ENCODE measurements at places on chromosomes 3 and 15.

GRCh38 chr3:186953011-186953487 is 22.7 kb downstream of the ST6GAL1 start:
- peak; percentile 16 for DNase-seq

- DNase-seq = no peak
Observed at GRCh38 chr3:73010158-73010557, 13.5 kb downstream of the PPP4R2 start.

DNA sequence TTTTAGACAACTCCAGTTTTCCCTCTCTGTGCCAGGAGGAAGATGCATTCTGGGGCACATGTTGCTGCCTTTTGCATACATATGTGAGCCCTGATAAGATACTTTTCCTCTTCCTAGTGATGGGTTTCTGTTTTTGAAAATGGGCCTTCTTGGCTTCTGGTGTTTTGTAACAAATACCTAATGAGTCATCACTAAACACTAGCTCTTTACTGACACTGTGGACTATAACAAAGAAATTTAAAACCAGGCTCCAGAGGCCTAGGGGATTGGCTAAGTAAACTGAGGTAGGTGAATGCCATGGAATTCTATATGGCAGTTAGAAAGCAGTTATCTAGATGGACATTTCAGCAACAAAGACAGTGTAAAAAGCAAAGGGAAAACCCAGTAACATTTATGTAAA is 93.4 kb upstream of the NR2E3 start:
- no peak for DNase-seq

- DNase-seq = no peak
Observed at GRCh38 chr3:108555966-108556581, 33.2 kb downstream of the CIP2A start.

- DNase-seq = no peak
Observed at GRCh38 chr3:72414481-72415016, 433.7 kb downstream of the SHQ1 start.

DNA sequence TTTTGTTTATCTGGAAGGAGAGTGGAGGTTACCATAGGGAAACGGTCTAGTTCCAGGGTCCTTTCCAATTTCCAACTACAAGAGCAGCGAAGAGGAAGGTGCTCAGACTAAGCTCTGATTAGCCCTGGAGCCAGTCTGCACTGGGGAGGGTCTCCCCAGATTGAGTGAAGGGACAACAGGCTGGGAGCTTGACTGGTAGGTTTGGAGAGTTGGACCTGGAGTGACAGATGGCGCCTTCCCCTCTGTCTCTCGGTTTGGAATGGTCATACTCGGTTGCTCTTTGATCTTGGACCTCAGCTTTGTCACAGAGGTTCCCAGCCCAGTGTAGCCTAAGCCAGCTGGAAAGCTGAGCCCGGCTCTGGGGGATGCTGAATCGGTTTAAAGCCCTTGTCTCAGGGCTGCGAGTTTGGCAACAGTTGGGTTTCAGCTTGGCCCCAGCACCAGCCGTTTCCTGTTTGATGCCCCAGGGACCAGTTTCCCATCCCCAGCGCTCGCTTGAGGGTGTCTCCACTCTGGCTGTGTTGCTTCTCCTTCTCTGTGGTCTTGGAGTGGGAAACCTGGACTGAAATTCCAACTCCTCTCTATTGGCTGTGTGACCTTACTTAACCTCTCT is 53.1 kb upstream of the ULK4 start:
- DNase-seq = no peak

DNA sequence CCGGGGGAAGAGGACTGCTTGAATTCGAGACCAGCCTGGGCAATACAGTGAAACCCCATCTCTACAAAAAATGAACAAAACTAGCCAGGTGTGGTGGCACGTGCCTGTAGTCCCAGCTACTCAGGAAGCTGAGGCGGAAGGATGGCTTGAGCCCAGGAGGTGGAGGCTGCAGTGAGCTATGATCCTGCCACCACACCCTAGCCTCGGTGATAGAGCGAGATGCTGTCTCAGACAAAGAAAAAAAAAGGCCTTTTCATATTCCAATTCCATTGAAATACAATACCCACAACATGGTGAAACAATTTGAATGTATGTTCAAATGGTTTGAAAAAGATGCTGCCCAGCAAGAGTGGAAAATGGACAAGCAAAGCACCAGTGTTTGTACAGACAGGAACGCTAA is 61.8 kb upstream of the ZNF148 start:
- no peak for DNase-seq

- peak; percentile 4 for DNase-seq
Observed at GRCh38 chr3:160400030-160400701, 716 bp downstream of the SMC4 start.

- no peak for DNase-seq
Observed at GRCh38 chr3:87076946-87077345, 86.0 kb upstream of the VGLL3 start.

- peak; percentile 31 for DNase-seq
Observed at GRCh38 chr15:73265536-73266153, 103.1 kb downstream of the HCN4 start.

- no peak for DNase-seq
Observed at GRCh38 chr3:127566833-127567232, 23.7 kb downstream of the TPRA1 start.

GRCh38 chr3:126454437-126455198 is 21.1 kb downstream of the ZXDC start:
- DNase-seq = no peak

GRCh38 chr15:91040856-91041255 is 18.5 kb upstream of the VPS33B start:
- DNase-seq = no peak

DNA sequence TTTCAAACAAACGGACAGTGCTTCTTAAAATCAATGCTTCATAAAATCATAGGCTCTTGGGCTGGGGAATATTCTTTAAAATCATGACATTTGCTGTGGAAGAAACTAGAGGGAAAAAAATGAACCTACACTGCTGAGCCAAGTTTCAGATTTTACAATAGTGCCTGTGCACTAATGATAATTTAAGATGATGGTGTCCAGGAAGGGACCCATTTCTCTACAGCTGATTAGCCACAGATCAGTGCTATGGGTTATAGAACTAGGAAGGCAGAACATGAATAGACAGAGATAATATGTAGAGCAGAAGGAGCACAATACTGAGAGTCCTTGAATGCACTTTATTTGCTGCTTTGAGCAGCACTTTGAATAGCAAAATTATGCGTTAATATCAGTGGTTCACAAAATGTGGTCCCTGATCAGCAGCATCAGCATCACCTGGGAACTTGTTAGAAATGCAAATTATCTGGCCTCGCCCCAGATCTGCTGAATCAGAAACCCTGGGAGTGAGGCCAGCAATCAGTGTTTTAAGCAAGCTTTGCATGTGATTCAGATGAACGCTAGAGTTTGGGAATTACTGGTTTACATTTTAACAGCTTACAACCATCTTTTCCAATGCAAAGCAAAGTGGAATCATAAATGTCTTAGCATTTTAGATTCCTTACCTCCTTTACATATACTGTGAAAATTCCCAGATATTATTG is 135.8 kb upstream of the ANKRD28 start:
- DNase-seq = no peak

DNA sequence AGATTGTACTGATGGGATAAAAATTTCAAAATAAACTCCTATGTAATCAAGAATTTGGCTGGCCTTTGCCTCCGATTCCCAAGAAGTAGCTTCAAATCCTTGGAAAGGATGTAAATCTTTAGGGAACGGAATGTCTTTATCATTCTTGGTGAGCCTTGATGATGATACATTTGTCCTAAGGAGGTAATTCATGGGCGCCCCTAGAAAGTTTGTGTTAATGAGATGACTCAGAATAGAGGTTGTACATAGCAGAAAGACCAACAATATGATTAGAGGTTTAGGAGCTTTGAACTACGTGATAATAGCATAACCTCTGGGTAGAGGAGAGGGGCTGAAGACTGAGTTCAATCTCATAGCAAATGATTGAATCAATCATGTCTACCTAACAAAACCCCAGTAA is 248.6 kb upstream of the SLITRK3 start:
- DNase-seq = no peak

GRCh38 chr3:187788984-187789857 is 44.0 kb upstream of the BCL6 start:
- DNase-seq = no peak

DNA sequence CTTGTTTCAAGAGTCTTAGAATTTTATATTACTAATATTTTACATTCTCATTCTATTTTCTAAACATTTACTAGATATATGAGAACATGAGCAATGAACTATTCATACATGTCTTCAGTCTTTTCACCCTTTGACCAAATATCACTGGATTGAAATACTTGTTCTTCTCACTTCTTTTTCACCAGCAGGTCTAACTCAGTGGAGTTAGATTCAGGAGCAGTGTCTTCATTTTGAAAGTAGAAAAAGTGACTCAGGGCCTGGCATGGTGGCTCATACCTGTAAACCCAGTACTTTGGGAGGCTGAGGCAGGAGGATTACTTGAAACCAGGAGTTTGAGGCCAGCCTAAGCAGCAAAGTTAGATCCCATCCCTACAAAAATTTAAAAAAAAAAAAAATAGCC is 70.8 kb downstream of the USP13 start:
- no peak for DNase-seq

DNA sequence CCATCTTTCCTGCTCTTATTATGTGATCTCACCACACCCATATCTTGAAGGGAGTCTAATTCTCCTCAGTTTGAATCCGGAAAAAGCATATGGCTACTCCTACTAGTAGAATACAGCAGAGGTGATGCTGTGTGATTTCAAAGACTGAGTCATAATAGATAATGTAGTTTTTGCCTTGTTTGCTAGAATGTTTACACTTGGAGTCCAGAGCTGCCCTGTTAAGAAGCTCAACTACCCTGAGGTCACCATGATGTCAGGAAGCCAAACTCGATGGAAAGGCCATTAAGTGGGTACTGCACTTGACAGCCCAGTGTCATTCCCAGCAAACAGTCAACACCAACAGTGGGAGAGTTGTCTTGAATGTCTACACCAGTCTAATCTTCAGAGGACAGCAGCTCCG is 56.9 kb downstream of the CD200R1L start:
- DNase-seq = no peak

DNA sequence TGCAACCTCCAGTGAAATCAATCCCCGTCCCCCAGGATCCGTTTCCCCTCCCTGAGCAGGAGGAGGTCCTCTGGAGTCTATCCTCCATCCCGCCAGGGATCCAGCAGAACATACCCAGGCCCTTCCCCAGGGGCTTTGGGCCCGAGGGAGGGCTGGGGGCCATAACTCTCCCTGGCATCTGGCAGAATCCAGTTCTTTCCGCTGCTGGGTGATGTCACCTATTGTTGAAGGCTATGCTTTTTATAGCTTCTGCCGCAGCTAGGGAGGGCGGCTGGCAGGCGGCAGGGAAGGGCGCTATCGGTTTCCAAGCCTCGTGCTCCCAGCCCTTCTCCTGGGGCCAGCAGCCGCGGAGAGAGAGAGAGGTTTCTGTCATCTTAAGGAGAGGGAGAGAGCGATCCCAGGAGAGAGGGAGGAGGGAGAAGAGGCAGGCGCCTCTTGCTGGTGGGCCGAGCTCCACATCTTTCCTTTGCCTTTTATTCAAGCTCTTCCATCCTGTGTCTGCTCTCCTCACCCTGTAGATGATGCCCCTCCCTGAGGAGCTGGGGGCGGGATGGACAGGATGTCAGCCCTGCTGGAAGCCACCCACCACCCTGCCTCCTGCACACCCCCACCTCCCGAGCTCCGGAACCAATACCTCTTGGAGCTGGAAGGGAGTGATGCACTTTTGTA is 120.1 kb downstream of the ANP32A start:
- DNase-seq = no peak

DNA sequence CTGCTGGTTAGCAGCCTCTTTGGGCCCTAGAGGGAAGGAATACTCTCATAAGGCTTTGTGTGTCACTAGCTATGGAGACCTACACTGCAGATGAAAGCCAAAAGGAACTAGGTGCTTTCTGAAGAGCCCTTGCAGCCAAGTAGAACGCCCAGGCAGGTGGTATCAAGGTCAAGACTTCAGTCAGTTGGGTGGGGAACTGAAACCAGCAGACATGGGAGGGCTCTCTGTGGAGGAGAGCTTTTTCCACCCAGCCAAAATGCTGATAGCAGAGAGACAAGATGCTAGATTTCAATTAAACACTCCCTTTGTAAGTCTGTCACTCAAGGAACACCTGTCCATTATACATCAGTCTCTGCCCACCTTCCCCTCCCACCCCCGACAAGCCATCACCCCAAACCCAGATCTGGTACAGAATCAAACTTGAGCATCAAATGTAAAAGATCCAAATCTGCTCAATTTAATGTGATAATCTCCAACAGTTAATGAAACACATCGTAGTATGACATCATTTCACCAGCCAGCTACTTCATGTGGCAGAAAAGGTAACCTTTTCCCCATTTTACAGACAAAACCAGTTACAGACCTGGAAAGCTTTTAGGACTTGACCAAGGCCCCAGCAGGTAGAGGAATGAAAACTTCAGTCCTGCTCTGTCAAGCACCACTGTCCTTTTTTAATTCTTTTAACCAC is 14.6 kb downstream of the MRPS25 start:
- no peak for DNase-seq

- no peak for DNase-seq
Observed at GRCh38 chr3:38343797-38344594, 2.6 kb upstream of the XYLB start.

DNA sequence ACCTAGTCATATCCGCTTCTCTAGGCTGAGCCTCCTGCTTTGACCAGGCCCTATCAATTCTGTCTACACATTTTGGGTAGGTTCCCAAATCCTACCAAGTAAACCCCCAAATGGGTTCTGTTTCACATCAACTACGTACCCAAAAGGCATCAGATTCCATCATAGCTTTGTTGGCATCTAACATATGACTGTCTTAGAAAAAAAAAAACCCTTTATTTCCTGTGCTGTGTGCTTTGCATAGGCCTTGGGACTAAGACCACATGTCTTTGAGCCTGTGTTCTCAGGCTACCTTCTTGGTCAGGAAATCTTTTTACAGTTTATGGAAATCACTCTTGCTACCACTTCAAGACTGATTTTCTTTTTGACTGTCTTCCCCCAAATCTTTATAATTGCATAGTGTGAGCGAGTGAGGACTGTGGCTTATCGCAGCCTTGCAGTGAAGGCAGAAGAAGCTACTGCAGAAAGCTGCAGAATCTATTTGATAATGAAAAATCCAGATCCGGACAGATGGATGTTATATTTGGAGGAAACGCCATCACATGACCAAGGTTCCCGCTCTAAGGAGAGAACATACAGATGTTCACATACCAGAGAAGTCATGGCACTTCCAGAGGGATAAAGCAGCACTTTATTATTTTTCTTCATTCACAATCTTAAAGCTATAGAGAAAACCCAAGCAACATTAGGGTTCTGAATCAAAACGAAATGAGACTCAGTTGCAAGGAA is 111.2 kb downstream of the EOMES start:
- no peak for DNase-seq

DNA sequence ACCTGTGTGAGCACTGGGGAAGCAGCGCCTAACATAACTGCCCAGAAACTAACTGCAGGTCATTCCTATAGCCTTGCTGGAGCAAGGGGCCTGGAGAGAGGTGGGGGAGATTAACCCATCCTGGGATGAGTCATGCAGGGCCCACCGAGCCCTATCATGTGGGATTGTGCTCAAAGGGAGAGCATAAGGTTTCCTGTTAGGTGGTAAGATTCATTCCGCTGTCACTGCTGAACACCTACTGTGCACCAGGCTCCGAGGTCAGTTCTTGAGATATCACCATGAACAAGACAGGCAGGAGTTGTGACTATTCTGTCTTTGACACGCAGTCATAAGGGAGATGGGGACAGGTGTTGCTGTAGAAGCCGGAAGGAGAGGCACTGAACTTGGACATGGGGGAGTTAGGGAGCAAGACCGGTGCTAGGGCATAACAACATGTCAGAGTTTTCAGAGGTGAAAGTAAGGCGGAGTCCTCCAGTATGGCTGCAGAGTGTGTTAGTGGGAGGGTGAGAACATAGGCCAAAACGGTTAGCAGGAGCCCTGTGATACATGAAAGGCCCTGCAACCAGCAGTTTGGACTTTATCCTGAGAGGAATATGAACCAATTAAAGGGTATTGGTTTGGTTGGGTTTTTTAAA is 2.4 kb downstream of the SLC25A38 start:
- no peak for DNase-seq

Data from CD4-positive, alpha-beta T cell treated with Interleukin-6 at 100 ng/mL for 8 hours (primary cell).